Glutamatergic neuron (in vitro differentiated cells): ENCODE measurements at places on chromosomes 13 and 19. TPM values are rescaled to one million over a fixed set of nuclear protein-coding genes. Genes with fewer than 3 reads are reported as not detected.

The ITPKC gene
- total RNA-seq: 13.8 TPM

The PRTN3 gene
- total RNA-seq: not detected

- no peak overlapping the region for H3K4me3 ChIP-seq
- DNase-seq: no peak
- peaks cover 22% of the 10 kb centered on the region for H3K4me1 ChIP-seq
- no peaks in the 10 kb centered on the region for H3K36me3 ChIP-seq
- H3K27me3 ChIP-seq: no peaks in the 10 kb centered on the region
Measured at GRCh38 chr13:70732611-70733010, 624.4 kb upstream of the KLHL1 start.

The SSC5D gene
- 7.6 TPM for total RNA-seq

GRCh38 chr13:107202371-107203023 is 634.6 kb upstream of the ARGLU1 start:
- H3K27me3 ChIP-seq: no peaks in the 10 kb centered on the region
- H3K4me1 ChIP-seq: peaks cover 4% of the 10 kb centered on the region
- H3K4me3 ChIP-seq: no peak overlapping the region
- DNase-seq: no peak
- no peak overlapping the region for H3K27ac ChIP-seq

- no peak for DNase-seq
- peak overlapping the region; percentile 63 for H3K4me3 ChIP-seq
- peaks cover 6% of the 10 kb centered on the region for H3K27me3 ChIP-seq
- H3K36me3 ChIP-seq: no peaks in the 10 kb centered on the region
- no peak overlapping the region for H3K27ac ChIP-seq
- peaks cover 2% of the 10 kb centered on the region for H3K4me1 ChIP-seq
Measured at GRCh38 chr19:17234911-17235299, 8.9 kb downstream of the OCEL1 start.

DNA sequence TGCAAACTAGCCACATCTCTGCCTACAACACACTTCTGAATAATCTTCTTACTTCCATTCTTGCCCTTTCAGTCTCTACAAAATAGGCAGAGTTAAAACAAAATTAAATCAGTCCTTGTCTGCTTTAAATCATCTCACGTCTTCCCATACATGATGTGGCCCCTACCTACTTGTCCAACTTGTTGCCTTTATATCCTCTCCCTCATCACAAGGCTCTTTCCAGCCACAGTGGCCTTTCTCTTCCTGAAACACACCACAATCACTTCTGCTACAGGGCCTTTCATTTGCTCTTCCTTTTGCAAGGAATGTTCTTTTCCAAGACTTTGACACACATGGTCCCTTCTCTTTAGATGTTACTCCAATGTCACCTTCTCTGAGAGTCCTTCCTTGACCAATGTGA is 1.7 kb downstream of the RBM26 start:
- no peak overlapping the region for H3K27ac ChIP-seq
- no peak overlapping the region for H3K4me3 ChIP-seq
- H3K4me1 ChIP-seq: peaks cover 13% of the 10 kb centered on the region
- peaks cover 2% of the 10 kb centered on the region for H3K27me3 ChIP-seq

The SBSN gene
- 0.29 TPM for total RNA-seq

GRCh38 chr19:29634423-29635130 is 28.5 kb downstream of the POP4 start:
- DNase-seq: no peak
- H3K4me1 ChIP-seq: no peaks in the 10 kb centered on the region
- no peaks in the 10 kb centered on the region for H3K36me3 ChIP-seq
- no peak overlapping the region for H3K4me3 ChIP-seq
- no peak overlapping the region for H3K27ac ChIP-seq

GRCh38 chr13:105595471-105595870 is 940.0 kb downstream of the EFNB2 start:
- no peaks in the 10 kb centered on the region for H3K27me3 ChIP-seq
- H3K36me3 ChIP-seq: no peaks in the 10 kb centered on the region
- no peak overlapping the region for H3K27ac ChIP-seq
- no peak for DNase-seq
- no peak overlapping the region for H3K4me3 ChIP-seq
